NCI-H2081 treated with DMSO at 0.1 percent for 48 hours (cell line): ENCODE measurements at places on chromosomes 6 and 20.

- no peak for DNase-seq
These were observed 1.9 kb downstream of the RRBP1 start for GRCh38 chr20:17679941-17680835.

- no peak for DNase-seq
These were observed 48.3 kb downstream of the PROKR2 start for GRCh38 chr20:5268449-5268848.

GRCh38 chr6:87289571-87289970 is 32.8 kb upstream of the SMIM8 start:
- no peak for DNase-seq

- DNase-seq, result no peak
These were observed 126.2 kb downstream of the PTPRK start for GRCh38 chr6:128394167-128394566.

DNA sequence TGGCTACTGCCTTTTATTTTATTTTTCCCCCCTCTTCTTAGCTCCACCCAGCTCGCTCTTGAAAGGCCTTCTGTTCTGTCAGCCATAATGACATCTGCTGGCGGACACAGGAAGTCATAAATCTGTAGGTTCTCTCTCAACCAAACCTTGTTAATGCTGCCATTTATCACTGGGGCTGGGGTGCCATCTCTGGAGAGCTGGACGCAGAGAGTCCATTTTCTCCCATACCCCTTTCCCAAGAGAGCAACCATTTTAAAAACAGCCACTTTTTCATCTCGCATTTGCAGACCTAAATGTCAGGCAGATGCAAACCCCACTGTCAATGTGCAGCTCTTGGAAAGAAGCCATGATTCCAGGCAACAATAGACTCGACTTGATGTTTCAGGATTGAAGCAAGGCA is 13.0 kb upstream of the TSHZ2 start:
- DNase-seq, result peak; percentile 66

- DNase-seq, result no peak
These were observed 85.9 kb downstream of the SMLR1 start for GRCh38 chr6:130913120-130913519.

DNA sequence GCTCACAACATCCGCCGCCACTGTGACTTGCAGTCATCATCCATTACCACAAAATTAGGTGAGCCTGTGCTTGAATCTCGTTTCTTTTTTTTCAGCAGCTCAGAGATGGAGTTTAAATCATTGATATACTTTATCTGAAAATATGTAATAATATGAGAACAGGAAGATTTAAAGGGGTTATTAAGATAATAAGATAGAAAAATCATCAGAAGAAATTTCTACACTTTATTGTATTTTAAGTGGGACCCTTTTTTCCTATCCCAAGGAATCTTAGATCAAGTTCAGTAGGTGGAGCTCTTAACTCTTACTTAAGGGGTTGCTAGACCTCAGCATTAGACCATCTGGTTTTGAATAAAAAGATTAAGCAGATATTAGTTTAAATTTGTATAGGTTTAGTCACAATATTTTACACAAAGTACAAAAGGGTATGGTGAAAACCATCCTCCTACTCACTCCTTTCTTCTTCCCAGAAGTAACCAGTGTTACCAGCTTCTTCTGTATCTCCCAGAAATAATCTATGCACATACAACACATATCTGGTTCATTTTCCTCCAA is 9.4 kb upstream of the NCOA7 start:
- DNase-seq, result no peak

DNA sequence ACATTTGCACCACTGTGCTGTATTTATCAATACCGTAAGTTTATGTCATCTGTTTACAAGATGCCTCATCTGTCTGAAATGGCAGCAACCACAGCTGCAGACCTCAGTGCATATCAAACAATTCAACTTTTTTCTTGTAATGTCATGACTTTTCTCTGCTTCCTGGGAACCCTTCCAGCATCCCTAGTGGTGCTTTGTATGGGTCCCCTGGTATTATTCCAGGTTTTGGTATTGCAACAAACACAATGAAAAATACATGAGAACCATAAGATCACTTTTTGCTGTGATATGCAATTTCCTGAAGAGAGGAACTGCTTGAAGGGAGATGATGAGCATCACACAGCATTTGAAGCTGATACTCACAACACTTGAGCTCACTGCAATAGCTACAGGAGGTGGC is 12.0 kb upstream of the TXNDC5 start:
- no peak for DNase-seq

DNA sequence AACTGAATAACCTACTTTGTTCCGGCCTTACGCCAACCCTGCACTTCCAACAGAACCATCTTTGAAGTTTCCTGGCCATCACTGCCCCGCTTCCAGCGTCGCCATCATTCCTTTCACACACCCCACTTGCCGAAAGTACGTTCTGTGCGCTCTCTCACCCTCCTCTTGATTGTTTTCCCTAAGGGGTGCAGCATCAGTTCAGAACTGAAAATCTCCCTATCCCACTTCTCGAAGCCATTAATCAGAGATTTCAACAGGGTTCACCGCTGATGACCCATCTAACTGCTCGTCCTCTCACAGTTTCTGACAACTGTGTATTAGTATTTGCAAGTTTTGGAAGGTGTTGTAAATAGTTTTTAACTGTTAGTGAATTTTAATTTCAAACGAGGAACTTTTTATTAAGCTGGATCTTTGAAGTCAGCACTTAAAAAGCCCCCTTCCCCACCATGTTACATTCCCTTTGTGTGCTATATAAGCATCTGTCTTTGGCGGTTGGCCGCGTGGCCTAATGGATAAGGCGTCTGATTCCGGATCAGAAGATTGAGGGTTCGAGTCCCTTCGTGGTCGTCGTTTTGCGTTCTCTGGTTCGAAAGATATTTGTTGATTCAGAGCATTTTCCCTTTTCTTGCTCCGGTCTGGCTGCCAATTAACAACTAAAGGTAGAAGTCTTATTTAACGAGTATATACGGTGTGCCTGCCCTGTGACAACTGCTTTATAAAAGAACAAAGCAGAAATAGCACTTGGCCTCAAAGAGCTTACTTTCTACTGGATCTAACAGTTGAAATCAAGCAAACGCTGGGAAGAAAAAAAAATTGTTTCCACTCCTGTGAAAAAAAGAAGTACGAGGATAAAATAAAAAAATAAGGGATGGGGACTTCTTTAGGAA is 42.6 kb downstream of the TRIM27 start:
- no peak for DNase-seq

- no peak for DNase-seq
These were observed 620 bp downstream of the HIVEP1 start for GRCh38 chr6:12012558-12013306.

DNA sequence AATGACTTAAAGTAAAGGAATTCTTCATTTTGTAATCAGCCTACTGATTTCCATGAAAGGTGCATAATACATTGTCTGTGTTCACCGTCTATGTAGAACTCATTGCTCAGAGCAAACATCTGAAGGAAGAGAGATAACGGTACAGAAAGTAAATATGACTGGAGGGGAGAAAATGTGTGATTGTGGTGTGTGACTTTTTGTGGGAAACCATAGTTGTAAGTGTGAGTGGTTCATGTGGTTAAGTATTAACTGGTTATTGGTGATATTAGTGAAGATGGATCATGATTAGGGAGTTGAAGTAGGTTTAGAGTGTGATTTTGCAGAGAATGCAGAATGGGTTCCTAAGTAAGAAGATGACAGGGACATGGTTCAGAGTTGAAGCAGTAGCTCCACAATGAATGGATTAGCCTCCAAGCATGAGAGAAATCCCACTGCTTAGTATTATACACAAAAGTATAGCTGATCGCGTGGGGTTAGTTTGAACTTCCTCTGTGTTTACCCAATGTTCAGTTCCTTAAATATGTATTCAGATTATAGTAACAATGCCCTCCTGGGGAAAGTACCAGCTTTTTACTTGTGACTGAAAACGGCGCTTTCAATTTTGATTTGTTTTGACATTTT is 368.9 kb downstream of the UTRN start:
- DNase-seq, result no peak

DNA sequence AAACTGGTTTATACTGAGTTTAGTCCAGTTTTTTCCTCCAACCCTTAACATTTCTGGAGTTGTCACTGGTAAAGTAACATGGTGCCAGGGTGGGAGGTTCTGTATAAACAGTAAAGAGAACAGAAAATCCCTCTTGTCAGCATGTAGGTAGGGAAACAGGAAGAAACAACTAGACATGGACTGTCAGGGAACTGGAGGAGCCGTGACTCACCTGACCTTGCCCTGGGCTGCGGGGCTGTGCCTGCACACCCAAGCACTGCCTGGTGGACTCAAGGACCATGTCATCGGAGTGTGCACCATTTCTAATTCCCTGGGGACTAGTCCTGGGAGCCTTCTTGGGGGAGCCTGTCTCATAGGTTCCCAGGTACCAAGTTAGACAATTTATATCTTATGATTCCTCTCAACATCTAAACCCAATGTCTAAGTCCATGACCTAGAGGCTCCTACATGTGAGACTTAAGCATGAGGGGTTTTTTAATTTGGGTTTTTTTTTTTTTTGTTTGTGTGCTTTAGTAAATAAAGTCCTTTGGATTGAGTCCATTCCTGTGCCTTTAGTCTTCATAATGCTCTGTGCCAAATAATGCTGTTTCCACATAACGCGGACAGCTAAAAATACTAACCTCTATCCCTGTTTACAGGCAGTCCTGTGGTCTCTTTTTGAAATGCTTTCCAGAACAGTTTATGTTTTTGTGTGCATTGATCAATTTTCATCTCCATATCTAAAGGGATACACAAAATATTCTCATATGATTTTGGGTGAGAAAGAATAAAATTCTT is 136.9 kb upstream of the SUPT3H start:
- no peak for DNase-seq

GRCh38 chr6:108848116-108848868 is at the start of gene ARMC2:
TSS of gene ARMC2 (plus strand) at chr6:108848422. CDS start at chr6:108854268, 5,846 bp downstream.
- no peak for DNase-seq

DNA sequence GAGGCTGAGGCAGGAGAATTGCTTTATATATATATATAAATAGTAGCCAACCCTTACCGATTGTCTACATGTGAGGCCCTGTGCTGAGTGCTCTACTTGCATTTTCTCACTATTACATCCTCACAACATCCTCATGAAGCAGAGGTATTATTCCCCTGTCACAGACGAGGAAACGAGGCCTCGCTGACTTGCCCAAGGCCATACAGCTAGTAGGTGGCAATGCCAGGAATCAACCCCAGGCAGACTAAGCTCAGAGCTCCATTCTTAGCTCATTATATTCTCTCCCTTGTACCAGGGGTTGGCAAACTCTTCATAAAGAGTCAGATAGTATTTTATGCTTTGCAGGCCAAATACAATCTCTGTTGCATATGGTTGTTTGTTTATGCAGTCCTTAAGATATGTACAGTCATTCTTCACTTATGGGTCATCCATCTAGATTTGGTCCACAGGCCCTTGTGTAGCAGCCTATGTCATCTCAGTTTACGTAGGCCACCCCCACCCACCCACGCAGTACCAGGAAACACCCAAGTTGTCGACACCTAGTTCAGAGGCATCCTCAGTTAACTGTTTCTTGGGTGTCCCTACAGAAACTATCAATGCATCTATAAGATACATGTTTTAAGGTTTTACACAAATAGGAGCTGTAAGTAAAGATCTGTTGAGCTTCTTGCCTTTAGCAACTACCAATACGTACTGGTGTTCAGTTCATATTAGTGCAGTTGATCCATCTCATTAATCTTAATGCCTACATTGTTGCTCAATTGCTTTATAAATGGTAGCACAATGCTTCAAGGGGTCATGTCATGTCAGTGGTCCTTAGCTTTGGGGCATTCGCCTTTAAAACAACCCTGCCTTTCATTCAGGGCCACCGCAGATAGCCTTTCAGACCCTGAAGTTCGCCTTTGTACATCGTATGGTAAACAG is 3.0 kb downstream of the CASS4 start:
- DNase-seq, result no peak

DNA sequence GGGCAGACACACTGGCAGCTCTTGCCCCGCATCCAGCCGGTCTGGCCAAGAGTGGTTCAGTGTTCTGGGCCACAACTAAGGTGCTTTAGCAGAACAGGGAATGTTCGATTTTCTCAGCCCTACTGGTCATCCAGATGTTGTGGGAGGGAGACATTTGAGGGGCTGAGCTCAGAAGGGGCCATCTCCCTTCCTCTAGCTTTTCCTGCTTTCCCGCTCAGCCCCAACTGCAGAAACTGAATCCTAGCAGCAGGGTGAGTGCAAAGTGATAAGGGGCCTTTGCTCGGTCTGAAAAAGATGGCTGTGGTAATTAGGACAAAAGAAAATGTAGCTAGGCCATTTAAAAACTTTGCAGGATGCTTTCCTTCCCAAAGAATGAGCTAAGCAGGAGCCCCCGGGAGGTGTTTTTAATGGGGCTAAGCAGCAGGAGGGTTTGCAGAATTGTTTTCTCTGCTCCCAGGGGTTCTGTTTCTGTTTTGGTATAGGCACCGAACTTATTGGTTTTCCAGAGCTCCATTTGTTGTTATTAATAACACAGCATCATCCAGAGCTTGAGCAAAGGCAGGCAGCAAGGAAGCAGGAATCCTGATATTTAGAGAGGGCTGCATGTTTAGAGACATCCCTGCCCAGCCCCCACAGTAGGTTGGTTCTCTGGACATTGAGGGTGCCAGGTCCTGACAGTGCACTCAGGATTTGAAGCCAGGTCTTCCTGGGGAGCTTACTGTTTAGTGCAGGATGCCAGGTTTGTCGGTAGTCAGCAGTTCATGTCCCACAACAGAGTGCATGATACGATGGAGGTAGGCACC is 210.9 kb downstream of the SLC24A3 start:
- DNase-seq, result no peak

GRCh38 chr20:24789877-24790276 is 159.2 kb upstream of the CST7 start:
- no peak for DNase-seq

GRCh38 chr20:33521461-33521860 is 31.6 kb downstream of the CBFA2T2 start:
- peak; percentile 97 for DNase-seq

GRCh38 chr20:3010985-3011723 is 32.3 kb upstream of the GNRH2 start:
- DNase-seq, result no peak

DNA sequence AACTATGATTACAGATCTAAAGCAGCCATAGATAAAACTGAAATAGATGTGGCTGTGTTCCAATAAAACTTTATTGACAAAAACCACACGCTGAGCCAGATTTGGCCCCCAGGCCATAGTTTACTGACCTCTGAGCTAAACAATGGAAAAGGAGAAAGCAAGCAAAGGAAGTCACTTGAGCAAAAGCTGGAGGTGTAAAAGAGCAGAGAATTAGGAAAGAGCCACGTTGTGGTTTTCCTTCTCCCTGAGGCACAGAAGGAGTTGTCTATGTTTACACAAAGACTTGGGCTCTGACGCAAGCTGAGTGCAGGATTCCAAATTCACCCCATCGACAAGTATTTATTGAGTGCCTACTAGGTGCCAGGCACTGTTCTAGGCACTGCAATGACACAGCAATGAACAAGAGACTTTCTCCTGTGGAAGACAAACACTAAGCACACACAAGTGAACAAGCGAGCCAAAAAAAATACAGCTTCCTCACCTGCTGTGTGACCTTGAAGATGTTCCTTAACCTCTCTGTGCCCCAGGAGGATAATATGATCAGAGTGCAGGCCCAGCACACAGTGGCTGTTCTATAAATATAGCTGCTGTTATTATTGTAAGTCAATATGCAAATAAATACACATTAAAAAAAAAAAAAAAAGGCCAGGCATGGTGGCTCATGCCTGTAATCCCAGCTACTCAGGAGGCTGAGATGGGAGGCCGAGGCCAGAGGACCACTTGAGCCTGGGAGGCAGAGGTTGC is 75.4 kb upstream of the PTPN1 start:
- no peak for DNase-seq

- no peak for DNase-seq
These were observed 272.6 kb upstream of the CITED2 start for GRCh38 chr6:139647016-139647415.

GRCh38 chr6:33013608-33014007 is 4.2 kb upstream of the HLA-DOA start:
- no peak for DNase-seq
